Effector CD8-positive, alpha-beta T cell (primary cell): ENCODE measurements at places on chromosomes 4 and X.
A peak's percentile ranks its signal among the peaks of the same experiment; 100 is the strongest.

DNA sequence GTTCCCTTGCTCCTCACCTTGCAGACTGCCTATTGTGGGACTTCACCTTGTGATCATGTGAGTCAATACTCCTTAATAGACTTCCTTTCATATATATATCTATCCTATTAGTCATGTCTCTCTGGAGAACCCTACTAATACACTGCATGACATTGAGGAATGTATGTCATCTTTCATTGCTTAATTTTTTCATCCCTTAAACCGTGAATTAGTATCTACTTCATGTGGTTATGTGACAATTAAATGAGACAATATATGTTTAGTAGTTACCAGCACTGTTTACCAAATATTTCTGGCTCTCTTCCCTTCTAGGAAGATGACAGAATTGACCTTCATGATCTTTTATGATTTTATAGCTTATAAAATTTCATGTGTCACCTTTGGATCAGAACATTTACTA is 759.5 kb downstream of the GRXCR1 start:
- no peak for DNase-seq

DNA sequence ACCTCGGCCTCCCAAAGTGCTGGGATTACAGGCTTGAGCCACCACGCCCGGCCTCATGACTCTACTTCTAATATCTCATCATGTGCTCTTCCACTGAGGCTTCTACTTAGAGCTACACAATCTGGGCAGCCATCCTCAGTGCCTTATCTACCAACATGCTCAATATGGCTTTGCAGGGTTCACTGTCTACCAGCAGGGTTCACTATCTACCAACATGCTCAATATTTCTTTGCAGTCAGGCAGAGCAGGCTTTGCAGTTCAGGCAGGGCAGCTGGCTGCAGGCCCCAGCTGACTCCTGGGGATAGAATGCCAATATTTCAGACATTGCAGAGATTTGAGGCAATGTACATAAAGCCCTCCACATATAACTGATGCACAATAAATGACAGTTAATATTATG is 47.5 kb downstream of the PKD2 start:
- no peak for DNase-seq

- DNase-seq, result peak; percentile 1
Measured at GRCh38 chr4:117447925-117448324, 362.5 kb upstream of the TRAM1L1 start.

GRCh38 chrX:72114306-72114705 is 17.4 kb downstream of the RTL5 start:
- DNase-seq, result no peak

DNA sequence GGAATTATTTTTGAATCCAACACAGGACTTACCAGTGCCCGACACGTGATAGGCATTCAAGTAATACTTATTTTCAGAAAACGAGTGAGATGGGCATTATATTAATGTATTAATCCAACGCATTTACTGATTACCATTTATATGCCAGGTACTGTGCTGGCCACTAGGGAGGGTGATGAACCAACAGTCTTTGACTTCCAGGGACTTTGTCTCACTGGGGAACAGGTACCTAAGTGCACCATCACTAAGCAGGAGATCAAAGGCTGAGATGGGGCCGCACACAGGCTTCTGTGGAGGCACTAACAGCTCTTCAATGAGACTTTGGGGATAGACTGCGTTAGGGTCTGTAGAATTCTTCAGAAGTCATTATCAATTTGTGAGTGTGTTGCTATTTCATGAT is 5.7 kb upstream of the TADA2B start:
- no peak for DNase-seq

DNA sequence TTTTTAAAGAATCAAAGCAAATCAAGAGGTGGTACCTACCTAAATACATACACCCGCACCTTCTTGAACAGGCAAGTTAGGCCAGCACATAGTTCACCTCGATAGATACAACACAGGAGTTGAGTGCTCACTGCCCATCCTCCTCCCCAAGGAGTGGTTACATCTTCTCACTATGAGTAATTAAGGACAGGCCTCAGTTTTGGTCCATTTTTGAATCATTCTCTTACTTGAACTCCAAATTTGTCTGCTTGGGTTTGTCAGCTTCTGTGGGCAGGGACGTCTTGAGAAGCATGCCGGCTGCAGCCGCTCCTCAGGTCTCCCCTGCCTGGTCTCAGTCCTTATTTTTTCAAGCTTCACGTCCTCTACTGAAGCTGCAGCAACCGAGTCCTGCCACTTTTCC is 190.6 kb upstream of the RBPJ start:
- DNase-seq, result no peak

- no peak for DNase-seq
Measured at GRCh38 chrX:153831429-153832150, 1.2 kb upstream of the PDZD4 start.

GRCh38 chr4:48035952-48036351 is 19.4 kb downstream of the NIPAL1 start:
- no peak for DNase-seq

GRCh38 chrX:118484216-118484903 is 11.3 kb upstream of the DOCK11 start:
- no peak for DNase-seq

GRCh38 chr4:177283167-177283566 is 26.5 kb upstream of the NEIL3 start:
- DNase-seq, result no peak

DNA sequence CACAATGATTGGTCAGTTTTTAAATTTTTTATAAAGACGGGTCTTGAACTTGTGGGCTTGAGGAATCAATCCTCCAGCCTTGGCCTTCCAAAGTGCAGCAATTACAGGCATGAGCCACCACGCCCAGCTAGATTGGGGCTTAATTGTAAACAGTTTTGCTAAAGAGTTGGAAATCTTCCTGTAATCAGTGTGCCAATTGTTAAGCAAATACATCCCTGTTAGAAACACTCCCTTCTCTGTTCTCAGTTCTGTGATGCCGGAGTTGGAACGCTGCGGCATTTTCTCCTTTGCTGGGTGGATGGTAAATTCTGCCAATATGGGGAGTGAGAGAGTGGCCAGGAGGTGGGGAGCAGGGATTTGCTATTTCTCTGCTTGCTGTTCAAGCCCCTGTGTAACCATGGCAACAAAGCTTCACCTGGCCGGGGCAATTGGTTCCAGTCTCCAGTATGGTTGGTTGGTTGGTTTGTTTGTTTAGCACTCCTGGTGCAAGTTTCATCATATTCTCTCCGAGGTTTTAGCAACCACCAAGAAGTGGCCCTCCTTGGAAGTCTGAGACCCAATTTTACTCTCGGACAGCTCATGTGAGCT is 3.0 kb upstream of the SPATA4 start:
- DNase-seq, result no peak

DNA sequence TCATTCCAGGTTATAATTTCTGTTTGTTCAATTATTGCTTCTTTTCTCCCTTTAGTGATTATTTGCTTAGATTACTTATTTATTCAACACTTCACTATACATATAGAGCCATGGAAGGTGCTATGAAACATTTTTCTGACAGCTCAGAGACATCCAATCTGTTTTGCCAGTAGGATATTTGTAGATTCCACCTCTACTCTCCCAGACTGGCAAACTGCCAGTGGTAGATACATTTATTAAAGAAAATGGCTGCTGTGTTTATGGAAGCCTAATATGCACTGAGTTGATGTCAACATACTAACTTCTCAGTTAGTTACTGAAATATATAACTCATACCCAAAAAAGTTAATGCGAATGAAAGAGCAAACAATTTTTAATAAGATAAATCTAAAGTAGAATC is 348.6 kb downstream of the TRAM1L1 start:
- no peak for DNase-seq

DNA sequence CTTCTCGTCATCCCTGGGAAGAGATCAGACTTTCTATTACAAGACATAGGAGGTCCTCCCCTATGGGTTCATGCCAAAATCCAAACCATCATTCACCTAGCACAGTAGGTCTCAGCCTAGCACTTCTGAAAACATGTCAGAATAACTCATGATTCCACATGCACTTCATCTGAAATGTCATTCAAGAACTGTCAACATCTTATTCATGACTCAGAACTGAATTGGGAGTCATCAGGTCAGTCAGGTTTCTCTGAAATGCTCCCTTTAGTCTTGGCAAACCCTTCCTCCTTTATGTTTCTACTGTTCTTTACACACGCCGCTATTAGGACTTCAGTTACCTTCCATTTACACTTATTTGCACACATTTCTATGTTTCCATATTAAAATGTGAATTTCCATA is 67.2 kb downstream of the ANTXR2 start:
- DNase-seq, result no peak

DNA sequence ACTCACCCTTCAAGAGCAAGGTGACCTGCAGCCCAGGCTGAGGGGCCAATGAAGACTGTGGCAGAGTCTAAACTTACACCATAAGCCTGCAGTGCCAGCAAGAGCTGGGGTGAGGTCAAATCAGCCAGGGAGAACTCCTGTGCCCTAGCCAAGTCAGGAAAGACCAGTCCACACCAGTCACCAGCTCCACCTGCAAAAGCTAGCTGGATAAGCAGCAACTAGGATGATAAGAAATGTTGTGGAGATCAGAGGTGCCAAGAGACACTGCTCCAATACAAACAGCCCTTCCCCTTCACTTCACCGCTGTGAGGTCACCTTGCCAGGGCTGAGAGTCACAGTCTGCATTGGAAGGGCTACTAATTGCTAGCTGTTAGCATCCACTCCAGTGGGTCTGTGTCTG is 31.3 kb downstream of the NIPAL1 start:
- DNase-seq, result no peak

- no peak for DNase-seq
Measured at GRCh38 chr4:88661739-88662138, 35.9 kb downstream of the NAP1L5 start.

DNA sequence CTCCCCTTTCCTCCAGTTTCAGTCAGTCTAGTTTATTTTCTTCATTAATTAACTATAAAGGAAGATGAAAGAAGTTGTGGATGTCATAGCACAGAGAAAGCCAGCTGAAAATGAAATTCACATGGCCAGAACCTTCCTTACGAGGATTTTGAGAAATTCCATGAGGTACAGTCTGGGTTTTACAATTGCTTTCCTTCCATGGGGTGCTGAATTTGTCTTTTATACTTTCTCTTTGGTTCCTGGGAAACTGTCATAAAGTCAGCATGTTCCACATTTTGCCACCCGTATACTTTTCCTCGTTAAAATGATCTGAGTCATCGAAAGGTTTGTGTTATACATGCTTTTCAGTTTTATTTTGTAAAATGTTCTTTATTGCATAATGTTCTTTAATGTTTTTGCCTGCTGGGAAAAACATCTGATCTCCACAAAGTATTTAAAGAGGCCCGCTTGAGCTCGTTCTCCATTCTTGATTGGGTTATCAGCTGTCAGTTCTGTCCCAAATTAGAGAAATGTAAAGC is 78.1 kb upstream of the CLDN34 start:
- DNase-seq, result no peak

DNA sequence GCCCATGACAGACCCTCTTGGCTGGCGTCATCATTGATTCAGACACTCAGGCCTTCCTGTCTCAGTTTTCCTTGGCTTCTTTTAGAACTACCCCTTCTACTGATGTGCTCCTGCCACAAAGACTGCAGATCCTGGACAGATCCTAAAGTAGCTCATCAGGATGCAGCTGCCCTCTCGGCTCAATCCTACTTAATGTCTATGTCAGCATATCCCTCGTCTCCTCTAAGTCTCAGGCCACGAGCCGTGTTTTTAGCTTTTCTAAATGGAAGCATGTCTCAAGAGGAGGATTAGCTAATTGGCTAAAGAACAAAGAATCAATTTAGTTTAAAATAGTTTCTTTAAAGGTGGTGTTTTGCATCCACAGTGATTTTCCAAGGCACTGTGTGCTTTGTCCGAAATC is 447.7 kb downstream of the STIM2 start:
- no peak for DNase-seq

DNA sequence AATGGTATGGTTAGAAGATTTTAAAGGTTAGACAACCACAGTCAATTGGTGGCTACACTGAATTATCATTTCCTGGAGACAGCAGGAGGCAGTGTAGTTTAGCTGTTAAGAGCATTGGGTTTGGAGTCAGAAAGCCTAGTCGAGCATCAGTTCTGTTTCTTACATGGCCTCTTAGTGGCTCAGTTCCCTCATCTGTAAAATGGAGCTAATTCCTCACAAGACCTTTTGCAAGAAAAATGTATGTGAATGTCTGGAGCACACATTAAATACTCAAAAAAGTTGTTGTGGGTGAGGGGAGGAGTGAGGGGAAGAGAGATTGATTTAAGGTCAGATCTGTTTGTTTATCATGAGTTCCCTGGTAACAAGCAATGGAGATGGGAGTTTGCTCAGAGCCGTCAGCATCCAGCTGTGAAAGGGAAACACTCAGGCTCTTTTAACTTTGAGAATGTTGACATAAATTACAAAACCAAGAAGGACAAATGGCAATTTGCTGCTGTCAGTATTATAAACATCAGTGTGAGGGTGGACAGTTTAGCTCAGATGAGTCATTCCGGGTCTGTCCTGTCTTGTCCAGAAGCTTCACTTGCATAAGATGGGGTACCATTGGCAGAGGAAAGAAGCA is 98.2 kb upstream of the PGRMC2 start:
- DNase-seq, result no peak

DNA sequence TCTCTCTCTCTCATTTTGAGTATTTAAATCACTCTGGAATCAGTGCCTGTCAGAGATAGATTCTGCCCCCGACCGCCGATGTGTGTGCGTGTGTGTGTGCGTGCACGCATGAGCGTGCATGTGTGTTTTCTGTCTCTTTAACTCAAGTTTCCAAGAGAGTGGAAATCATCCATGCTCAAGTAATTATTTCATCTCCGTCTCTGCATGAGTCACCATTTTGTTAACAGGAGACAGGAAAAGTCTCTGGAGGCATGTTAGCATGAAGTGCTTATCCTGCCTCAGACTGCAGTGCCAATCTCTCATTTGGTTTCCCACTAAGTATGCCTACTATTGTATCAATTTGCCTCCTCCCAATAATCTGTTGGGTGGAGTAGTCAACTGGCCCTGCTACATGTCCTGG is 182.9 kb upstream of the NHS start:
- no peak for DNase-seq

DNA sequence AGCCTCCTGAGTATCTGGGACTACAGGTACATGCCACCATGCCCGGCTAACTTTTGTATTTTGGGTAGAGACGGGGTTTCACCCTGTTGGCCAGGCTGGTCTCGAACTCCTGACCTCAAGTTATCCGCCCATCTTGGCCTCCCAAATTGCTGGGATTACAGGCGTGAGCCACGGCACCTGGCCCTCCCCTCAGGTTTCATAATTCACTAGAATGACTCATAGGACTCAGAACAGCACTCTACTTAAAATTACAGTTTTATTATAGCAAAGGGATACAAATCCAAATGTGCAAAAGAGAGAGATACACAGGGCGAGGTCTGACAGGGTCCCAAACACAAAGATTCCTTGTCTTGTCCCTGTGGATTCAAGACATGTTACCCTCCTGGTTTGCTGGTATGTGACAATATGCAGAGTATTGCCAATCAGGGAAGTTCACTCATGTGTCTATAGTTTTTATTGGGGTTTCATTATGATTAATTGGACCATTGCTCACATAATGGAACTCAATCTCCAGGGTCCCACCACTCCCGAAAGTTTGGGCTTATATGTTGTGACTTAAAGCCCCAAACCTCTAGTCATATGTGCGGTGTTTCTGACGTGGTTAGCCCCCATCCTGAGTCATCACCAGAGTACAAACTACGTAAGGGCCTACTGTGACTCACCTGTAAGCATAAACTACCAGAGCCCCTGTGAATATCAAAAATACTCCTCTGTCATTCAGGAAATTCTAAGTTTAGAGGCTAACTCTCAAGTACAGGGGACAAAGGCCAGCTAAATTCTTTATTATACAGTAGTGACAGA is 5.2 kb downstream of the YIPF6 start:
- no peak for DNase-seq
